Stimulated activated CD4-positive, alpha-beta T cell treated with anti-CD3 and anti-CD28 coated beads, TNF-alpha, amount 100 ng/mL, for 24 hours (primary cell): ENCODE measurements at places on chromosomes 16 and 17.
A peak's percentile ranks its signal among the peaks of the same experiment; 100 is the strongest.

DNA sequence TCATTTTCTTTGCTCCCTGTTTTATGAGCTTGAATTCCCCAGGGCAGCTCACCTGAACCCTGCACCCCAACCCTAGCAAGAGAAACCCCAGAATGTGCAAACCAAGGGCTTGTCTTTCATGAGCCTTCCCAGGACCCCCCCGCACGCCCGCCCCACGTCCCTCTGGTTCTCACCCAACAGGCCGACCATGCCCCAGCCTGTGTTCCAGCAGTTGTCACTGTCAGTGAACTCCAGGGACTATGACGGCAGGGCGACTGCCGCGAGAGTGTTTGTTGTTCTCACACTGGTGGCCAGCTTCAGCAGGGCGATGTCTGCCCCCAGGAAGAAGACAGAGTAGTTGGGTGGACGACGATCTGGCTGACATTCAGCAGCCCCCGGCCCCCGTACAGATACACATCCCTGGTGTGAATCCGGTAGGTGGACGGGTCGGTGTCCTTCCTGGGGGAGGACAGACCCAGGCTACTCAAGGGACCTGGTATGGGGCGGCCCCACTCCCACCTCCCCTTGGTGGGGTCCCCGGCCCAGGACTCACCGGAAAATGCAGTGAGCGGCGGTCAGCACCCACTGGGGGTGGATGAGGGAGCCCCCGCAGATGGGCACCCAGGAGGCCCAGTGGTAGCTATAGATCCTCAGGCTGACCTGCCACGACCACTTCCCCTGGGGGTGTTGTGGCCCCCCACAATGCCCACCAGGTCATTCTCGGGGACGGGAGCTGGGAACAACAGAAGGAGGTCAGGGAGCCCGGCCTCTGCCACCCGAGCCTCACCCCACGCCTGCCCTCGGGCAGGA lies 20.1 kb downstream of the TPSD1 start:
- no peak for DNase-seq

DNA sequence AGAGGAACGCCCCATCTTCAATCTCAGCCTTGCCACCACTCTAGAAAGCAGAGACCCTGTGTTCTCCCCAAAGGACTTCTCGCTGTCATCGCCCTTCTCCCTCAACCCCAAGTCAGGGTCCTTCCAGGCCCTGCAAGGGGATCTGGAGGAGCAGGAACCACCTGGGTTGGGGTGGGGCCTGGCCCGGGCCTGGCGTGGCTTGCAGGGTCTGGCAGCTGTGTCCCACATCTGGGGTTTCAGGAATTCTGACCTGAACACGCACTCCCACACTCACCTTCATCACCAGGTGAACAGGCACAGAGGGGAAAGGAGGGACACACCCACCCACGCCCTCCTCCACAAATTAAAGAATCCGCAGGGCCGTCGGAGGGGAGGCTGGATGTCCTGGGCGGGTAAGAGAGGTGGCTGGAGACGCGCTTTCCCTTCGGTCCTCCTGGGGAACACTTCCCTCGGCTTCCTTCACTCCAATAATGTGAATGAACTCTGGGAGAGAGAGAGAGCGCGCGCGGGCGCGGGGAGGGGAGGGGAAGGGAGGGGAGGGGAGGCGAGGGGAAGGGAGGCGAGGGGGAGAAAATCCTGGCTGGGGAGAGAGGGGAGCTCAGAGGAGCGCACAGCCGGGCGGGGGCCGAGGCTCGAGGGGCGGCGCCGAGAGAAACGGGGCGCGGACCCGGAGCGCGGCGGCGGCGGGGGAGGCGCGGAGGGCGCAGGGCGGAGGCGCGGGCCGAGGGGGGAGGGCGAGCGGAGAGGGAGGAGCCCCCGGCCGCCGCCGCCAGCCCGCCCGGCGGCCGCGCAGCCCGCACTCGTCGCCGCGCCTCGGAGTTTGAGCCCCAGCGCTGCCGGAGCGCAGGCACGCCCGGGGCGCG lies at the start of gene CACNG4:
Gene CACNG4 (plus strand): TSS at position 799 of the 863 bp plus-strand sequence. CDS start 205 bp downstream, outside the sequence.
- DNase-seq = no peak

- no peak for DNase-seq
Measured at GRCh38 chr17:29131814-29132682, 48.1 kb downstream of the MYO18A start.

GRCh38 chr17:65079489-65079900 lies 23.0 kb upstream of the GNA13 start:
- no peak for DNase-seq

- no peak for DNase-seq
Measured at GRCh38 chr17:49729069-49729468, 21.3 kb upstream of the SLC35B1 start.

- no peak for DNase-seq
Measured at GRCh38 chr17:53046781-53047180, 775.9 kb upstream of the KIF2B start.

DNA sequence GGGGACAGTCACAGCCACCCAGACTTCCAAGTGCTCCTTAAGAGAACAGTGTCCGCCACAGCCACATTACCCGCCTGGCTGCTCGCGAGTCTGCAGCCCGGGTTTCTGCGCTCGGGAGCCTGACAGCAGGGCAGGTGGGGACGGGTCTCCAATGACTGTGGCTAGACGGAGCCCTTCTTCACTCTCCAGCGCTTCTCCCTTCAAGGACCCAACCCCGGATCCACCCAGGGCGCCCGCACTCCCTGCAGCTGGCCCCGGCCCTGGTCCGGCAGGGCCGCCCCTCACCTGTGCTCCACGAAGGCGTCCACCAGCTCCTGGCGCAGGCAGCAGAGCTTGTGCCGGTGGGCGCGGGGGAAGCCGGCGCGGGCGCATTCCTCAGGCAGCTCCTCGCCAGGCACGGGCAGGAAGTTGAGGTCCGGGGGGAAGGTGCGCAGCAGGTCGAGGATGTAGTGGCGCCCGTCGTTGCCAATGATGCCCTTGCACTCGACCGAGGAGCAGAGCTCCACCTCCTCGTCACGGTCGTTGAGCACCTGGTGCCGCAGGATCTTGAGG lies 13.9 kb downstream of the CLUH start:
- DNase-seq = no peak

- DNase-seq = peak; percentile 72
Measured at GRCh38 chr16:70653809-70654771, 7.7 kb downstream of the IL34 start.

- peak; percentile 40 for DNase-seq
Measured at GRCh38 chr17:36755586-36755985, 154.2 kb downstream of the MRM1 start.

DNA sequence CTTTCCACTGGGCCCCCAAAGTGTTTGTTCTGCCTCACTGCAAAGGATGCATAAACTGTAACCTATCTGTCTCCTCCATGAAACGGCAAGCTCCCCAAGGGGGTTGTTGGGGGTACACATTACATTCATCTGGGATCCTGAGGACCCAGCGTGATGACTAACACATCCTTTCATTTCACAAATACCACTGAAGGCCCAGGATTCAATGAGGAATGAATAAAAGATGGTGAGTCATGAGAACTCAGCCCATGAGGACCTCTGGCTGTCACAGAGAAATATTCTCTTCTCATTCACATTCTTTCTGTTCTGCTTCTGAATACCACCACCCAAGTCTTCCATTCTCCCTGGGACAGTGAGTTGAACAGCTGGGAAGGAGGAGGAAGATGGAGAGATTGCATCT lies 149.8 kb downstream of the RBFOX3 start:
- DNase-seq = no peak

DNA sequence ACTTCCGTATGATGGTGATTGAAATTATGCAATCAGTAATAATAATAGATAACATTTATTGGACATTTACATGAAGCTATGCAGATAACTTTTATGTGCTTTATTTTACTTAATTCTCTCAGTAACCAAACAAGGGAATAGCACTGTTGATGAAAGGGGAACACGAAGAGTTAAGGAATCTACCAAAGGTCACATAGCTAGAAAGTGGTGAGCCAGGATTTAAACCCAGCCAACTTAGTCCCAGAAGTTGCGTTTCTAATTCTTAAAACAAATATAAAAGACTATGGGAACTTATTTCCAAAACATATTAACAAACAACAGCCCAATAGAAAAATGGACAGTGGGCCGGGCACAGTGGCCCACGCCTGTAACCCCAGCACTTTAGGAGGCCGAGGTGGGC lies 9.7 kb downstream of the SPNS3 start:
- DNase-seq = no peak

DNA sequence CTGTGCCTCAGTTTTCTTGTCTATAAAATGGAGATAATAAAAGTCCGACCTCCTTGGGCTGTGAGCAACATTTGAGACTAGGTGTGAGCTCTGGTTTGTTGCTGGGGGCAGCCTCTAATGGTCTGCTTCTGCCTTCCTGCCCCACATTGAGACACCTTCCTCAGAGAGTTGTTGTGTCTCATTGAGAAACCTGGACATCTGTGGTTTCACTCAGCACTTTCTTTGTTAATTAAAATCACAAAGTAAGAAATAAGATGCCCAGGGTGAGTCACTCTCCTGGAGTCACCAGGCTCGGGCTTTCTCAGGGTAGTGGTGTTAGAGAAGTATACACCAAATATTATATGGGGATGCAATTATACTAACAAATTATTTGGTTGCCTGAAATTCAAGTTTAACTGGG lies 389.2 kb upstream of the SALL1 start:
- DNase-seq = no peak

DNA sequence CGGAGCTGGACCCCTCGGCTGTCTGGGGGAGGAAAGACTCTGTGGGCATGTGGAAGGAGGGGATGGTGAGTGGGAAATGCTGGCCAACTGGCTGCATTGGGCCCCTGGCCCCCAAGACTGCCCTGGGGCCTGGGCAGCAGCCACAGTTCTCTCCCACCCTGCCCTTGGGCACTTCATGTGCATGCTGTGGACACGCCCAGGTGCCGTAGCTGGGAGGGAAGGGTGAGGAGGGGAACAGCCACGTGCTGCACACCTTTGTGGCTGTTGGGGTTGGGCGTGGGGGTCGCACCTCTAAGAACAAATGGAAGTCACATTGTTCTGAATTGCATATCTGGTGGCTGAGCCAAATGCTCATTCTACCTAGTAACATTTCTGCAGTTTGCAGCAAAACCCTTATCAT lies 11.9 kb upstream of the ZNHIT3 start:
- DNase-seq = no peak

- no peak for DNase-seq
Measured at GRCh38 chr16:79593074-79593531, 7.4 kb downstream of the MAF start.

DNA sequence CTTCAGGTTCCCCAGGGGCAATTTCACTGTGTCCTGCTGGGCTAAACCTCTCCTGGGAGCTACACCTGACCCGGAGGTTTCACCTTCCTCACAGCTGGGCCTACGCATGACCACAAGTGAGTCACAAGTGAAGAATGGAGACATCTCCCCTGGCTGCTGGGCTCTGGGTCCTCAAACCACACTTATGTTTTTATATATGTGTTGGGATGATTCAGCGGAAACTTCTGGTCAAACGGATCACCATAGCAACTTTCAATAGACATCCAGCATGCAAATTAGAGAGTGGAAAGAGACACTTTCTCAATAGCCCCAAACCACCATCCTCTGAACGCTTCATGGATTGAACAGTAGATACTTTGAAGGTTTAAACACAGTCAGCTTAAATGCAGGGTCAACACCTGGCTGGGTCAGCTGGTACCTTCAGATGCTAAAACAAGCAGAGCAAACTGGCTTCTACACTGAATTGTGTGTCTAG lies 28.0 kb upstream of the MAF start:
- DNase-seq = peak; percentile 68

DNA sequence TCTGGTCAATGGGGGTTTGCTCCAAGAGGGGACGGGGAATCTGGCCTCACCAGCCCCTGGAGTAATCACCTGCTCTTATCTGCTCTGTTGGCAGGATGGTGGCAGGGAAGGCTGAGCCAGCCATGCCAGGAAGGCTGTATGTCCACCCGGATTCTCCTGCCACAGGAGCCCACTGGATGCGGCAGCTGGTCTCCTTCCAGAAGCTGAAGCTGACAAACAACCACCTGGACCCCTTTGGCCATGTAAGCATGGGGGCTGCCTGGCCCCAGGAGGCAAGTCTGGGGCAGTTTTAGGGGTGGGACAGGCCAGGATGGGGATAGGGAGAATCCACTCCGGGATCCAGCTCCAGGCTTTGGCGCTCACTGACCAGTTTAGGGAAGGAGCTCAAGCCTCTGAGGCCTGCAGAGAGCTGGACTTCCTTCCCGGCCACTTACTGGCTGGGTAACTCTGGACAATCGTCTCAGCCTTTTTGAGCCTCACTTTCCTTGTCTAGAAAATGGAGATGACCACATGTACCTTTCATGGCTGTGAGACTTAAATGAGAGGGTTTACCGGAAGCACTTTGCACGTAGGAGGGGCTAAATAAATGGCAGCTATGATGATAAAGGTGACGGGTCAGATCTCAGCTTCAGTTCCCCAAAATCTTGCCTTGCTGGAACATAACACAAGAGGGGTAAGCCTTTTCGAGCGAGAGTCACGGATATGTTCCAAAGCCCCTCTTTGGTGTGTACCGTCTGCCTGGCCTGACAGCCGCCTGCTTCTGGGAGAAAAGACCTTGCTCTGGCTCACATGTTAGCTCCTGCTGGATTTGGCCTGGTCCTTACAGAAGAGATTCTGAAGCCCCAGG lies 15.4 kb downstream of the TBX4 start:
- DNase-seq = no peak
